ENCODE measurements at places on chromosomes 12 and 14.

DNA sequence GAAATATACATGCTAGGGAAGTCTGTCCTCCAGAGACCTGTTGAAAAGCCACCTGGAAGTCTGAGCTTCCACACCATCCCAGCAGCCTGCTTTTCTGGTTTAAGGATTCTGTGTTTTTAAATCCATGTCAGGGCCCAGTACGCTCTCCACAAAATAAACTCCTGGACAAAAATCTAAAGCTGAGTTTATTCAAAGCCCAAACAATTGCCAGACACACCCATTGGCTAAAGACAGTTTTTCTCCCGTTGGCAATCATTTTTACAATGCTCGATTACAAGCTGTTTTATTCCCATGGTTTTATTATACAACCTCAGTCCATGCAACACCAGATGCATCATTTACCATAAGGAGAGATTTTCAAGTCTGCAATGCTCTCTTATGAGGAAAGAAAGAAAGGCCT, 94.5 kb downstream of the MYRFL start:
- DNase-seq, result no peak

GRCh38 chr14:22752422-22752821, 14.1 kb upstream of the OXA1L start:
- no peak for DNase-seq

DNA sequence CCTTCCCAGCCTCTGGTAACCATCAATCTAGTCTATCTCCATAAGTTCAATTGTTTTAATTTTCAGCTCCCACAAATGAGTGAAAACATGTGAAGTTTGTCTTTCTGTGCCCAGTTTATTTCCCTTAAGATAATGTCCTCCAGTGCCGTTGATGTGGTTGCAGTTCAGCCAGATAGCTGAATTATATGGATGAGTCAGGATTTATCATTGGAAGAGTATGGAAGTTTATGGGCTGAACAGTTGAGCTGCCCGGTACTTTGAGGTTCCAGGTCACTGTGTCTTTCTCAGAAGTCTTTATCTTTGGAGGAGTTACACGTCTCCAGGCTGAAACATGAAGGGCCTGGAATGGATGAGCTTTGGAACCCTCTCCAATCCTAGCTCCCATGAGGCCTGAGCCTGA, 120.1 kb downstream of the ASCL4 start:
- no peak for DNase-seq

GRCh38 chr14:55600784-55601561, 21.0 kb downstream of the KTN1 start:
- DNase-seq, result no peak

GRCh38 chr14:58243790-58244555, 670 bp upstream of the PSMA3 start:
- DNase-seq, result peak; percentile 78

DNA sequence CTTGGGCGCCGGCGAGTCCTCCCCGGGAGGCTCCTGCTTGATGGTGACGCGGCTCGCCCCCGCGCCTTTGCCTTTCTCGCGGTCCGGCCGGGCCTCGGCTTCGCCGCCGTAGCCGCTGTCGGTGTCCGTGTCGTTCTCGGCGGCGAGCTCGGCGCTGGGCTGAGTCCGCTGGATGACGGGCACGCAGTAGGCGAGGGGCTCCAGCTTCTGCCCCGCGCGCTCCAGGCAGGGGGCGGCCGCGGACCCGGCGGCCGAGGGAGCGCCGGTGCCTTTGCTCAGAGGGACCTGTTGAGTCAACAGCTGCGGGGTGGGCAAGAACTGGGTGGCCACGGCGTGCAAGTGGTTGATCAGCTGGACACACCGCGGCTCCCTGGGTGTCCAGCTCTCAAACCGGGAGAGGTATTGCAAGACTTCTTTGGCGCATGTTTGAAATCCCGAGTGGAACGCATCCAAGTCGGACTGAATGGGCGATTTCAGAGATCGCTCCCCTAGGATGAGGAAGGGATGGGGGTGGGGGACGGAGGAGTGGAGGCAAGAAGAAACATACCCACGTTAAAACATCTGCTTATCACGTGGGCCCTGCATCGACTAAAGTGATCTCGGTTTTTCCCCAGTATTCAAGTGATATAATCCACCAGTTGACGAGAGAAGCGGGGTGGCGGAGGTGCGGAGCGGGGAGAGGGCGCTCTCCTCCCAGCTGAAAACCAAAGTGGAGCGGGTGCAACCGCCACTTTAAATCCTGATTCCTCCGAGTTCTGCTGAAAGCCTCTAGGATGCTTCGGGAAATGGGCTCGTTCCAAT, 2.0 kb downstream of the BHLHE41 start:
- DNase-seq, result peak; percentile 54

DNA sequence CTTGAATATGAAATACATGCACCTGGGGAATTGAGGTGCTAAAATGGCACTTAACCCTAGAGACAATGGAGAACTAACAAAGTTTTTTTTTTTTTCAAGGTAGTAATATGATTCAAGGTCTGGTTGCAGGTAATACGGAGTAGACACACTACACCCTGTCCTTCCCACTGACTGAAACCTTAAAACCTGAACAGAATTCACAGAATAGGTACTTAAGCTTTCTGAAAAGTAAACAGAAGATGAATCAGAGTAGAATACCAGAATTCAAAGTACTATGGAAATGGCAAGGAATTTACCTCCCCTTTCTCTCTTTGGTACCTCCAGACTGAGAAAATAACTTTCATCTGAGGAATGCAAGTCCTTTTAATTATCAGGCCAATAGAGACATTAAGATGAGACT, 87.2 kb downstream of the PAPLN start:
- DNase-seq, result no peak

DNA sequence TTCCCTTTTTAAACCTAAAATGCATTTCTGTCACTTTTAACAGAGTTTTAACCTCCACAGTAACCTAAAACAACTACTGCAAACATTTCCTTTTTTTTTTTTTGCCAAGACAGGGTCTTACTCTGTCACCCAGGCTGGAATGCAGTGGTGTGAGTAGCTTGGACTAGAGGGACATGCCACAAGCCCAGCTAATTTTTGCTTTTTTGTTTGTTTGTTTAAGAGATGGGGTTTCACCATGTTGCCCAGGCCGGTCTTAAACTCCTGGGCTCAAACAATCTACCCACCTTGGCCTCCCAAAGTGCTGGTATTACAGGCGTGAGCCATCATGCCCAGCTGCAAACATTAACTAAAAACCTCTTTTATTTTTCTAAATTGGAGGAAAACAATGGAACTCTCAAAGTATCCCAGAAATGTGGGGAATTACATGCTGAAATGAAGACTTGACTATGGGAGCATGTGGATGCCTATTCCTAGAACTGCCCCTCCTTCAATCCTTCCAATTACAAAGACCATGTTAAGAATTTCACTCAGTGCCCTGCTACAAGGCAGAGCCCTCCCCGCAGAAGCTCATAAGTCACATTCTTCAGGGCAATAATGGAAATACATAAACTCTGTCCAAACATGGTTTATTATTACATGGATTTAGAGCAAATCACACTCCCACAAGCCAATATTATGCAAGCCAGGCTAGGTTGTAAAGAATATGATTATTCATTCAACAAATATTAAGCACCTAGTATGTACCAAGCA, 66.9 kb downstream of the C12orf56 start:
- DNase-seq, result no peak

GRCh38 chr12:120238839-120239445, 26.6 kb downstream of the PXN start:
- DNase-seq, result no peak

- DNase-seq, result peak; percentile 65
Observed at GRCh38 chr12:33605757-33606156, 166.1 kb upstream of the SYT10 start.

DNA sequence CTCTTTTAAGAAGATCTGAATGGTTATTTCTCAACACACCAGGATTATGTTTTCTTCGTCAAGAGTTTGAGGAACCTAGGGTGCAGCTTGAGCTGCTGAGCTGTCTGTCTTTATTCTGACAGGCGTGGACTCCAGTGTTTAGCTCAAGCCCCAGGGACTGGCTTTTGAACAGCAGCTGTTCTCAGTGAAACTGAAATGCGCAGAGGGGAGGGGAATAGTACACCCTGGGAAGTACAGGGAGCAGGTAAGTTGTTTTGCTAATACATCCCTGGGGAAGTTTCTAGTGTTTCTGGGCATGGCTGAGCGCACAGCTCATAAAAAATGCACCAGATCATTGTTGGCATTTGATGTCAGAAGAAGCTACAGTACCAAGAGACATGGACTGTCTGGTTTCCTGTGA, 659.8 kb downstream of the DIO2 start:
- DNase-seq, result no peak

All from hematopoietic multipotent progenitor cell treated with erythropoietin and hydrocortisone succinate and interleukin-3 and kit ligand, for 4 days (in vitro differentiated cells).